ENCODE measurements at places on chromosomes 2 and 18.

DNA sequence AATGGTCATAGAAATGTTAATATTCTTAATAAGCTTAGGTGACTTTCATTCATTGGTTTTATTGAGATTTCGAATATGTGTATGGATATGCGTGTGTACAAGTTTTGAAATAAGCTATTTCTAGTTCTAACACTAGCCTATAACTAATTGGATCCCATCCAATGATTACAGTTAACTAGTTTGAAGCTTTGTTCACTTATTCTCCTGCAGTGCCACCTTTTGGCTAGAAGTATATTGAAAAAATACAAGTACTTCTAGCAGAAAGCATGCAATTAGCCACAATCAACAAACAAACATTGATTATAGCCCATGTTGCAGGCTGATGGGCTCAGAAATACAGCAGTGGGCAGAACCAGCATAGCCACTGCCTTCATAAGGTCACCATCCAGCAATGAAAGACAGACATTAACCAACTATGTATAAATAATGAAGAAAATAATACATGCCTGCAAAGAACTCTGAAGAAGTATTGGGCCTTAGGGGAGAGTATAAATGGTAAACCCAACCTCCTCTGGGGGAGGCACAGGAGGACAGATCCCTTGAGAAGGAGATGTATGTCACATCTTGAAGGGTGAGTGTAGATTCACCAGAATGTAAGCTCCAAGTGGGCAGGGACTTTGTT, 5.1 kb upstream of the PIEZO2 start:
- DNase-seq: no peak

GRCh38 chr2:28270456-28271152, 122.1 kb upstream of the FOSL2 start:
- DNase-seq: no peak

- DNase-seq: no peak
Measured at GRCh38 chr18:38397094-38397493, 831.5 kb upstream of the CELF4 start.

DNA sequence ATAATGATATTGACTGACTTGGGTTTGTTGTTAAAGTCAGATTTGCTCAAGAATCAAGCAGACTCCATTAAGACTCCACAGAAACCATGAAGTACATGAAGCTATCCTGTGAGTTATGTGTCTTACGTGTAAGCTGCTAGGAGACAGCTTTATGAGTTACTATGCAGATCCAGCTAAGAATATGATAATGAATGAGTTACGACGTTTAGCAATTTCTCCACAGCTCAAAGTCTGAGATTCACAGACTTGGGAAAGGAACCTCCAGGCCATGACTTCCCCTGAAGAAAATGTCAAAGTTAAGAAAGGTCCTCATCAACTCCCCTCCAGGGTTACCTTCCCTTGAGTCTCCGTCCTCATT, 211.9 kb upstream of the HNRNPA3 start:
- DNase-seq: no peak

DNA sequence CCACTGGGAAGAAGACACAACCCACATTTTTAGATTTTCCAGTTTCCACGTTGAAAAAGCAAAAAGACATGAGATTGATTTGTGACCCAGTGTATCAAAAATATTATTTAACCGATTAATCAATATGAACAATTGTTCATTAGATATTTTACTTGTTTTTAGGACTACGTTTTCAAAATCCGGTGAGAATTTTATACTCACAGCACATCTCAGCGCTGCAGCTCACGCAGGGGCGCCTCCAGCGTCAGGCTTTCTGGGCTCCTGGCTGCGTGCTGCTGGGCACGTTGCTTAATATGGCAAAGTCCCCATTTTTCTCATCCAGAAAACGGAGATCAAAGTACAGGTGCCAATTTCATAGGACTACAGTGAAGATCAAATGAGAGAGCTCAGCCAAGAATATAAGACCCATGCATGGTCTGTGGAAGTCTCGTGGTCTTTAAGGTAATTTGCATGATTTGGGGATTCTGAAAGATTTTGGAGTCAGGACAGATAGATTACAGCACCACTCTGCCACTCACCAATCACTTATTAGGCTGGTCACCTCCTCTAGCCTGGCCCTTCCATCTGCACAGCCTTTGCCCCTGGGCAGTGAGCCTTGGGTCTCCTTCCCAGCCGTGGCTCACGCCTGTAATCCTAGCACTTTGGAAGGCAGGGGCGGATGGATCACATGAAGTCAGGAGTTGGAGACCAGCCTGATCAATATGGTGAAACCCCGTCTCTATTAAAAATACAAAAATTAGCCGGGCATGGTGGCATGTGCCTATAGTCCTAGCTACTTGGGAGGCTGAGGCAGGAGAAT, 36.2 kb downstream of the PTPN18 start:
- no peak for DNase-seq

DNA sequence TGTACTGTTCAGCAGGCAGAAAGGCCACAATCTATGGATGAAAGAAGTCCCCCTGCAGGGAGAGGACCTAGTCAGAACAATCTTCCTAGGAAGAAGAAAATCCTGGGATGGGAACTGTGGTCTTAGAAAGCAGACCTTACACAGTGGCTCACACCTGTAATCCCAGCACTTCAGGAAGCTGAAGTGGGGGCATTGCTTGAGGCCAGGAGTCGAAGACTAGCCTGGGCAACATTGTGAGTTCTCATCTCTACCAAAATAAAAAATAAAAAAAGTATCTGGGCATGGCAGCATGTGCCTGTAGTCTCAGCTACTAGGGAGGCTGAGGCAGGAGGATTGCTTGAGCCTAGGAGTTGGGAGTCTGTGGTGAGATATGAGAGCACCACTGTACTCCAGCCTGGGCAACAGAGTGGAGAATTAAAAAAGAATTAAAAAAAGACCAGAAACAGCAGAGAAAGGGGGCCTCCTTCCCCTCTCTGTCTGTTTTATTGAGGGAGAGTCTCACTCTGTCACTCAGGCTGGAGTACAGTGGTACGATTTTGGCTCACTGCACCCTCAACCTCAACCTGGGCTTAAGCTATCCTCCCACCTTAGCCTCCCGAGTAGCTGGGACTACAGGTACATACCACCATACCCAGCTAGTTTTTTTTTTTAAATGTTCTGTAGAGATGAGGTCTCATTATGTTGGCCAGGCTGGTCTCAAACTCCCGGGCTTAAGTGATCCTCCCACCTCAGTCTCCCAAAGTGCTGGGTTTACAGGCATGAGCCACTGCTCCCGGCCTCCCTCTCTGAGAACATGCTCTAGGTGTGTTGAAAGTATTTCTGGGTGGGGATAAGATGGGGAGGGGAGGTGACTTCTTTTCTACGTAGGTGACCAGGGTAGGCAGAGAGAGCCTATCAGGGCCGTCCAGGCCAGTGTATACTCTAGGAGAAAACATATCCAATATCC, 7.4 kb downstream of the RHOB start:
- no peak for DNase-seq

DNA sequence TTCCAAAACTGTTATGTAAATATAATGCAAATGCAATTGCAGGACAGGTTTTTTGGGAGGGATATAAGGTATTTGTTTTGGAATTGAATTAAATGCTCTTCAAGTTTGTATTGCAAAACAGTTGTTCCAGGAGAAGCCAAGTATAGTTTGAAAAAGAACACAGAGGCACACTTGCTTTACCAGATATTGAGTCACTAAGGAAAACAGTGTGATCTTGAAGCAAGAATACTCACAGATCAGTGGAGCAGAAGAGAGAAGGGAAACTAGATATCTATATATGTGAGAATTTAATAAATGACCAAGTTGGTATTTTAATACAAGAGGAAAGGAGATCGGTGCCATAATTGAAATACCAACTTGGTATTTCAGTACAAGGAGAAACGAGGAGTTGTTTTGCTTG, 178.9 kb downstream of the CAPN13 start:
- DNase-seq: no peak

DNA sequence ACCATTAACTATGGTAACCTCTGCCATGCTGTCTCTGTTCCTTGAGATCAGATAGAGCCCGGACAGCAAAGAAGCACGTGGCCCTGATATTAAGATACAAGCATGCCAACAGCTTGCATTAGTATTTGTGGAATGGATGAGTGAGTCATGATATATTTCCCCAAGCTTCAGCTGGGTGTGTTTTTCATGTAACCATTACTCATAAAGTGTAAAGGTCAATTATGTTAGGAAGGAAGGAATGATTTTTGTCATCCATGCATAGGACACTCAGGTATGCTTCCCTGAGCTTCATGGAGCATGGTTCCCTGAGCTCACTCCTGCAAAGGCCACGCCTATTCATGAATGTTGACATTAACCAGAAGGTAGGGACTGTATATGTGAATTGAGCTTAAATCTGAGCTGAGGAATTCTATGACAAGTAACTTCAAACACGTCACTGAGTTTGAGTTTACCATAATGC, 74.6 kb downstream of the ARL4C start:
- no peak for DNase-seq

DNA sequence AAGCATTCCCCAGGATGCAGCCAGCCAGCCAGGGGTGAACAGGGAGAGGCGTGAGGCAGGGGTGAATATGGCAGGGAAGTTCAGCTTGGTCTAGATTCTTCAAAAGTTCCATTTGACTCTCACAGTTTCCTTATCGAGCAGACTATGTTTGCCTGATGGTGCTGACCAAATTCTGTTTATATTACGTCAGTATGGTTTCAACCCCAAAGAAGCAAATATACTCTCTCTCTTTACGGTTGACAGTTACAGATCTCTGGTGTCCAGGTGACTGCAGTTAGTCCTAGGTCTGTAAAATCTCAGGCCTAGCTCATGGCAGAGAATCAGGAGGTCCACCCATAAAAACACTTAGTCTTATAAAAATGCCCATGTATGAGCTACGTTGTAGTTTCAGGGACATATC, 38.3 kb upstream of the DNMT3A start:
- DNase-seq: no peak

DNA sequence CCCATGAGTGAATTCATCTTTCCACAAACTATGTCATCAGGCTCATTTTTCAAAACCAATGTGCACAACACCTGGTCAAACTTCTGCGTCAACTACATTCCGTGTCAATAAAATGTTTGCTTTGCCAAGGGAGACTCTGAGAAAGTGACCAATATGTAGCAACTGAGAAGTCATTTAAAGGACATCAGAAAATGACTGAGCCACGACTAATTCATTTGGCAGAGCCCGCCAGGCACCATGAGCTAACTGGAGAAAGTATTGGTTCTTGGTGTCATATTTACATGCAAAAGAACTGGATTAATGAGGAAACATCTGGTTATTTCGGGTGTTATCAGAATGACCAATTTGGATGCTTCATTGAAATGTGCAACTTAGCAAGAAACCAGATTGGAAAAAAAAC, 7.2 kb downstream of the RND3 start:
- DNase-seq: no peak

DNA sequence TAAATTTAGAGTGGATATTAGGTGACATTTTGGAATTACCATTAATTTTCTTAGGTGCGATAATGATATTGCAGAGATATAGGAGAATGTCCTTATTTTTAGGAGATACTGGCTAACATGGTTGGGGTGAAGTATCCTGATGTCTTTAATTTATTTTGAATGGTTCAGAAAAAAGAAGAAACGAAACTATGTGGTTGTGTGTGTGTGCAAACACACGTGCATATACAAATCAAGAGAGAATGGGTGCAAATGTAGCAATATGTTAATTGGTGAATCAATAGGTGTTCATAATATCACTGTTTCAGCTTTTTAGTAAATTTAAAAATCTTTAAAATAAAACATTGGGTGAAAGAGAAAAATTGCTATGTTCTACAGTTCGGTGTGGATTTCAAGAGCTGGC, 140.9 kb downstream of the DIS3L2 start:
- DNase-seq: no peak

- no peak for DNase-seq
Measured at GRCh38 chr18:33817096-33817495, 239.1 kb downstream of the ASXL3 start.

- no peak for DNase-seq
Measured at GRCh38 chr18:43534511-43534910, 257.2 kb upstream of the SYT4 start.

- no peak for DNase-seq
Measured at GRCh38 chr2:200809506-200810251, 2.0 kb upstream of the BZW1 start.

DNA sequence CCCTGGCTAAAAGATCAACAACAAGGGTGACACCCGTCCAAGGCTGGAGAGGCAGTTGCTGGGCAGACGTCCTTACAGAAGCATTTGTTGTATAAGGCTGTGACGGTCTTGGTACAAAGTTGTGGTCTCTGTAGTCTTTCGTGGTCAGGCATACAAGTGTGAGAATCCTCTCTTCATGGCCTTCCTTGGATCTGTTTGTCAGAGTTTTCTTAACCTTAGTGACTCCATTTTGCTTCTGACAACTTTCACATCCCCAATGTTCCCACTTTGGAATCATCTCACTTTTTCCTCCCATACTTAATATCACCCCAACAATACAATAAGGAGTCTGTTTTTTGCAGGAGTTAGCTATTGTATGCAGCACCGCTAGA, 72.7 kb upstream of the ZCCHC2 start:
- no peak for DNase-seq

GRCh38 chr18:23115683-23116096, 19.6 kb upstream of the CABLES1 start:
- DNase-seq: no peak

DNA sequence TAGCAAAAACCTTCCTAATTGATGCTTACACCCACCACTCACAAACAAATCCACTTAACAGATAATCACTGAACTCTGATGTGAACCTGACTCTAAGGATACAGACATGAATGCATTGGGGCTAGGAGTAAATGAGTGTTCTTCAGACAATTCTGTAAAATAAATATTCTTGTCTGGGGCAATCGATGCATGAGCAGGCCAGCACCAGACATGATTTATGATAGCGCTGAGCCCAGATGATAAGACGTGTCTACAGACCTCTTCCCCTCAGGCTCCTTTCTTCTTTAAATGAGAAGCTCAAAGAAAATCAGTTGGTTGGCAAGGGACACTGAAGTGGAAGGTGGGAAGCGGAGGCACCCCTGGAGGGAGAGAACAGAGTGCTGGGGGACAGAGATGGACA, 27.3 kb upstream of the BIN1 start:
- DNase-seq: no peak

DNA sequence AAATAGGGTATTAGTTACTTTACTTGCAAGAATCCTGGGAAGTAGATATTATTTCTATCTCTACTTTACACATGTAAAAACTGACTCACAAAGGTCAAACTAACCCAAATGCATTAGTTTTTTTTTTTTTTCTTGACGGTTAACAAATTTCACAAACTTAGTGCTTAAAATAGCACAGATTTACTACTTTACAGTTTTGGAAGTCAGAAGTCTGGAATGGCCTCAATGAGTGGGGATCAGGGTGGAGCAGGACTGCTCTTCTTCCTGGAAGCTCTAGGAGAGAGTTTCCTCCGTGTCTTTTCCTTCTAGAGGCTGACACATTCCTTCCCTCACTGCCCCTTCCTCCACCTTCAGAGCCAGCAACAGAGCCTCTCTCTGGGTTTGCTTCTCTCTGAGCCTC, 117.2 kb downstream of the COL6A3 start:
- DNase-seq: no peak

GRCh38 chr2:35870713-35871112, 484.9 kb upstream of the CRIM1 start:
- DNase-seq: no peak
